ENCODE measurements at places on chromosomes 4 and X. TPM values are rescaled to one million over a fixed set of nuclear protein-coding genes. Genes with fewer than 3 reads are reported as not detected.
A peak's percentile ranks its signal among the peaks of the same experiment; 100 is the strongest.

TMSB15B gene
- 6.8 TPM for total RNA-seq

C4orf36 gene
- 0.60 TPM for total RNA-seq

PLXNB3 gene
- 36.3 TPM for total RNA-seq

EVC2 gene
- 2.8 TPM for total RNA-seq

SATL1 gene
- 0.15 TPM for total RNA-seq

GUCY1B1 gene
- 20.5 TPM for total RNA-seq

TSR2 gene
- total RNA-seq, result 23.8 TPM

TSPAN7 gene
- 0.56 TPM for total RNA-seq

BANK1 gene
- total RNA-seq, result 0.72 TPM

SLC9B1 gene
- 1.3 TPM for total RNA-seq

DNA sequence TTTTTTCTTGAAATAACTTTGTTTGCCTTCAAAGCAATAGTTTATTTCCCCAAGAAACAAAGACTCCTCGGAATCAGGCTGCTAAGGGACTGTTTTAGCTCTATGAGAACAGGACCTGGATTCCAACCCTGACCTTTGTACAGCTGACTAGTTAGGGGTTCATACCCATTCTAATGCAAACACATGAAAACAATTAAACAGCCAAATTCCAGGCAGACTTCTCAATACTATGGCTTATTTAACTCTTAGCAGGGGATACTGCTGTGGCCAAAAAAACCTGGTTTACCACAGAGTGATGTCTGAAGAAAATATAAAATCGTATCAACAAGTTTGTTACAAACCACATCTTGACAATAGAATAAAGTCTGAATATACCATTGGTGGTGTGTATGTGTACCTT is 129.6 kb upstream of the INTU start:
- H3K27me3 ChIP-seq, result no peaks in the 10 kb centered on the region
- H3K36me3 ChIP-seq, result no peaks in the 10 kb centered on the region
- H3K27ac ChIP-seq, result no peak overlapping the region
- H3K4me1 ChIP-seq, result peaks cover 36% of the 10 kb centered on the region
- DNase-seq, result no peak

DNA sequence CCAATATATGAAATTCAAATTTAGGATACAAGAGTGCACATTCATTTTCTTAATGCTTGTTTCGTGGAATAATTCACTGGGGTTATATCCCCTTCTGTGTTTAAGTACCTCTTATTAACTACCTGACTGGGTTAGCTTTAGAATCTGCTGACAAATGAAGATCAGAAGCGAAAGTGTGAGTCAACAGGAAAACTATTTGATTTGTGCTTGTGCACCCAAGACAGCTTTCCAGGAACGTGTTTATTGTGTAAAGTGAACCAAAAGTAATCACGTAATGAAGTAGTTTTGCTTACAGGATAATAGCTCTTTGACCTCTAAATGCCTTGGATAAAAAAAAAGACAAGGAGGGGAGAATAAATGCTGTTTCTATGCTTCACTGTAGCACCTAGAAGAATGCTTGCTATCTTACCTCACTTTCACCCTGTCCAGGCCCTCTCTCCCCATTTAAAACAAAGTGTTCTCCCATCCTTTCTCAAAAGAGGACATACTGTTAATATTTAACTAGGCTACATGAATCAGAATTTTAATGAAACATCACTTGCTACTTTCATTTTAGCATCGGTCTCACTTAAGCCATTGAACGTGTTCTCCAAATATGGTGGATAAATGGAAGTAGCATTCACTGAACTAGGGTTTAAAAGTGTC is 141.9 kb downstream of the THOC2 start:
- no peak for DNase-seq
- peaks cover 2% of the 10 kb centered on the region for H3K36me3 ChIP-seq
- no peaks in the 10 kb centered on the region for H3K27me3 ChIP-seq
- H3K4me3 ChIP-seq, result no peak overlapping the region
- H3K27ac ChIP-seq, result no peak overlapping the region

DNA sequence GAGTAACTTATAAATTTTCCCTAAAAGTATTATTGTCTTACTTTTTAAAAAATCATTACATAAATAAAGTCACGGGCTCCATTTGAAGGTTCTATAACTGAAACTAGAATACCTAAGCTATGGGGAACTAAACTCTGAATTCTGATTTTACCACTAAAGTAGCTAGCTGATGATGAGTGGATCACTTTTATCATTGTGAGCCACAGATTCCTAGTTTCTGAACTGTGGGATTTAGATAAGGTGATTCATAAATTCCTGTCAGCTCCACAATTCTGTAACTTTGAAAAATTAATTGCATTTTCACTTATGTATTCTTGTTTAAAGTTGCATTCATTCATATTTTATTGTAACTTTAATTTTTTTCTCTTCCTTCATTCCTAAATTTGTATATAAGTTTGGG is 540.9 kb downstream of the GBA3 start:
- no peak overlapping the region for H3K4me3 ChIP-seq
- H3K36me3 ChIP-seq, result no peaks in the 10 kb centered on the region
- peaks cover 6% of the 10 kb centered on the region for H3K27me3 ChIP-seq

GRCh38 chrX:41600291-41600690 is 88.5 kb upstream of the GPR34 start:
- no peak for DNase-seq
- no peaks in the 10 kb centered on the region for H3K27me3 ChIP-seq
- H3K4me1 ChIP-seq, result peaks cover 50% of the 10 kb centered on the region
- H3K4me3 ChIP-seq, result no peak overlapping the region
- H3K27ac ChIP-seq, result peak overlapping the region; percentile 29
- no peaks in the 10 kb centered on the region for H3K36me3 ChIP-seq

GRCh38 chr4:1478766-1479355 is 72.6 kb upstream of the NKX1-1 start:
- no peaks in the 10 kb centered on the region for H3K4me1 ChIP-seq
- no peaks in the 10 kb centered on the region for H3K36me3 ChIP-seq
- H3K4me3 ChIP-seq, result no peak overlapping the region

GRCh38 chrX:67622053-67622585 is 78.3 kb downstream of the AR start:
- H3K27me3 ChIP-seq, result no peaks in the 10 kb centered on the region
- no peak overlapping the region for H3K27ac ChIP-seq
- no peak overlapping the region for H3K4me3 ChIP-seq
- H3K36me3 ChIP-seq, result no peaks in the 10 kb centered on the region

DNA sequence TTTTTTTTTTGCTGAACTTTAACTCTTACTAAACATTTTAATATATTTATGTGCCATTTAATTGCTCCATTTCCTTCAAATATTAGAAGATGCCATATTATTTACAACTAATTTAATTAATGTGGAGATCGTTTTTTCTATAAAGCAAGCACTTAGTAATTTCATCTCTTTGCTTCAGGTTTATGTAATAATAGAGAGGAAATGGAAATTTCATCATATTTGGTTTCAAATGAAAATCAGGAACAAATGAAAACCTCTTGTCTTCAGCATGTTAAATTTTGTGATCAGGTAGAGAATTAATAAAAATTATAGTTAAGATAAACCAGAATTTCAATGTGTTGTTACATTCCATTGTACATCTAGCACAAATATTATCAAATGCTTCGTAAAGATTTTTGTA is 120.1 kb downstream of the SYNPO2 start:
- H3K4me3 ChIP-seq, result no peak overlapping the region
- no peak for DNase-seq
- H3K36me3 ChIP-seq, result no peaks in the 10 kb centered on the region

DNA sequence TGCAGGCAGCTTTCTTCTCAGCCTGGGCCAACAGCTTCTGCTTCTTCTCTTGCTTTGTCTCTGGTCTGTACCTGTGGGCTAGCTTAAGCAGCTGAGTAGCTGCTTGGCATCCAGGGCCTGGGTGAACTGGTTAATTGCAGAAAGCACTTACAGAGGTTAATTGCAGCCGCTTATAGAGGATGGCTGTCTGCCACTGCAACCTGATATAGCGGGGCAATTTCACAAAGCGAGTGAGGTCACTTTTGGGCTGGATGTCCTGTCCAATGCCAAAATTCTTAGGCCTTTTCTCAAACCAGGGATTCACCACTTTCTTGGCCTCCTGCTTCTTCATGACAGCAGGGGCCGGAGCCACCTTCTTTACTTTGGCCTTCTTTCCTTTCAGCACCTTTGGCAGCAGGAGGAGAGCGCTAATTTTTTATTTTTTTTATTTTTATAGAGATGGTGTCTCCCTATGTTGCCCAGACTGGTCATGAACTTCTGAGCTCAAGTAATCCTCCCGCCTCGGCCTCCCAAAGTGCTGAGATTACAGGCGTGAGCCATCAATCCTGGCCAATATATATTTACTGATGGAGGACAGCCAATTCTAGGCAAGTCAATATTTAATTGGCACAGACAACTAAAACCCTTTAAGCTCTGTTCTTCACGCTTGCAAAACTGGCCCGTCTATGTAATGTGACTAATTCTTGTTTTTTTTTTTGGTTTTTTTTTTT is 61.0 kb downstream of the ENOPH1 start:
- H3K4me3 ChIP-seq, result no peak overlapping the region
- H3K4me1 ChIP-seq, result no peaks in the 10 kb centered on the region
- no peaks in the 10 kb centered on the region for H3K27me3 ChIP-seq
- no peaks in the 10 kb centered on the region for H3K36me3 ChIP-seq
- H3K27ac ChIP-seq, result no peak overlapping the region

GRCh38 chrX:31800219-31800618 is 728.4 kb upstream of the FTHL17 start:
- H3K4me3 ChIP-seq, result no peak overlapping the region
- peaks cover 14% of the 10 kb centered on the region for H3K4me1 ChIP-seq
- no peak overlapping the region for H3K27ac ChIP-seq
- no peak for DNase-seq
- no peaks in the 10 kb centered on the region for H3K36me3 ChIP-seq

GRCh38 chr4:3324093-3324815 is 31.4 kb downstream of the RGS12 start:
- no peaks in the 10 kb centered on the region for H3K27me3 ChIP-seq
- peaks cover 10% of the 10 kb centered on the region for H3K36me3 ChIP-seq
- no peak overlapping the region for H3K27ac ChIP-seq
- no peak overlapping the region for H3K4me3 ChIP-seq

GRCh38 chr4:152427981-152428380 is 107.9 kb downstream of the FBXW7 start:
- peaks cover 14% of the 10 kb centered on the region for H3K4me1 ChIP-seq
- H3K27me3 ChIP-seq, result no peaks in the 10 kb centered on the region
- no peaks in the 10 kb centered on the region for H3K36me3 ChIP-seq

- DNase-seq, result peak; percentile 75
- H3K4me1 ChIP-seq, result peaks cover 7% of the 10 kb centered on the region
- H3K27ac ChIP-seq, result no peak within 1 kb of the TSS
- H3K36me3 ChIP-seq, result no peaks in the 10 kb centered on the region
- H3K27me3 ChIP-seq, result peaks cover 4% of the 10 kb centered on the region
Observed at GRCh38 chrX:38561126-38561868, at the start of gene TSPAN7. Gene TSPAN7, plus strand, starts transcription at chrX:38561542. Its CDS starts 5 bp downstream, at chrX:38561547.

- H3K4me3 ChIP-seq, result peak overlapping the region; percentile 56
- peaks cover 12% of the 10 kb centered on the region for H3K4me1 ChIP-seq
- no peak for DNase-seq
- peaks cover 6% of the 10 kb centered on the region for H3K36me3 ChIP-seq
- no peaks in the 10 kb centered on the region for H3K27me3 ChIP-seq
- H3K27ac ChIP-seq, result peak overlapping the region; percentile 19
Observed at GRCh38 chr4:128416921-128417320, 129.3 kb upstream of the PGRMC2 start.

DNA sequence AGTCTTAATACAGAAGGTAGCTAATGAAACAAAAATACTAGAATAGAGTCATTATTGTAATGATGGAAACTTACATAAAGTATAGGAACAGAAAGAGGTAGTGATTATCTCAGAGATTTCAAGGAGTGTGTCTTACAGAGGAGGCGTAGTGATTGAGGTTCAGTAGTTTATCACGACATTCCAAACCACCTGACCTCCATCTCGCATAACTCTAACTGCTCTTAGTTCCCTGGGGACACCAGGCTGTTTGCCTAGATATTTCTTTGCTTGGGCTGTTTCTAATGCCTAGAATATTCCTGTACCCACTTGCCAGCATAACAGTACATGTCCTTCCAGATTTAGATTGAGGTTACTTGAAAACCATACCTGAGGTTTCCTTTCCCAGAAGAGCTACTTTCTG is 29.1 kb downstream of the STAG2 start:
- peaks cover 24% of the 10 kb centered on the region for H3K4me1 ChIP-seq
- H3K27me3 ChIP-seq, result no peaks in the 10 kb centered on the region
- no peak overlapping the region for H3K27ac ChIP-seq
- DNase-seq, result no peak
- H3K36me3 ChIP-seq, result peaks cover 2% of the 10 kb centered on the region

DNA sequence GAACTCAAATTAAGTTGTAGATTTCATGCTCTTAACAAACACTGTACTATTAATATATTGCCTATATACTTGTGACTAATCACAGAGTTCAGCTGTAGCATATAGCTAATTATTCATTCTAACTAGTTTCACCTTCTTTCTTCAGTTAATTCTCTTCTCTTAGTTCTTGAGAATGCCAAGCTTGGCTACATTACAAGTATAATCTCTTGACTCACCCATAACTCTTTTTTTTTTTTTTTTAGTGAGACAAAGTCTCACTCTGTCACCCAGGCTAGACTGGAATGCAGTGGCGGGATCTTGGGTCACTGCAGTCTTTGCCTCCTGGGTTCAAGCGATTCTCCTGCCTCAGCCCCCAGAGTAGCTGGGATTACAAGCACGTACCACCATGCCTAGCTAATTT is 5.4 kb downstream of the KLHL5 start:
- no peak for DNase-seq
- H3K27ac ChIP-seq, result no peak overlapping the region
- no peaks in the 10 kb centered on the region for H3K27me3 ChIP-seq
- no peaks in the 10 kb centered on the region for H3K36me3 ChIP-seq

DNA sequence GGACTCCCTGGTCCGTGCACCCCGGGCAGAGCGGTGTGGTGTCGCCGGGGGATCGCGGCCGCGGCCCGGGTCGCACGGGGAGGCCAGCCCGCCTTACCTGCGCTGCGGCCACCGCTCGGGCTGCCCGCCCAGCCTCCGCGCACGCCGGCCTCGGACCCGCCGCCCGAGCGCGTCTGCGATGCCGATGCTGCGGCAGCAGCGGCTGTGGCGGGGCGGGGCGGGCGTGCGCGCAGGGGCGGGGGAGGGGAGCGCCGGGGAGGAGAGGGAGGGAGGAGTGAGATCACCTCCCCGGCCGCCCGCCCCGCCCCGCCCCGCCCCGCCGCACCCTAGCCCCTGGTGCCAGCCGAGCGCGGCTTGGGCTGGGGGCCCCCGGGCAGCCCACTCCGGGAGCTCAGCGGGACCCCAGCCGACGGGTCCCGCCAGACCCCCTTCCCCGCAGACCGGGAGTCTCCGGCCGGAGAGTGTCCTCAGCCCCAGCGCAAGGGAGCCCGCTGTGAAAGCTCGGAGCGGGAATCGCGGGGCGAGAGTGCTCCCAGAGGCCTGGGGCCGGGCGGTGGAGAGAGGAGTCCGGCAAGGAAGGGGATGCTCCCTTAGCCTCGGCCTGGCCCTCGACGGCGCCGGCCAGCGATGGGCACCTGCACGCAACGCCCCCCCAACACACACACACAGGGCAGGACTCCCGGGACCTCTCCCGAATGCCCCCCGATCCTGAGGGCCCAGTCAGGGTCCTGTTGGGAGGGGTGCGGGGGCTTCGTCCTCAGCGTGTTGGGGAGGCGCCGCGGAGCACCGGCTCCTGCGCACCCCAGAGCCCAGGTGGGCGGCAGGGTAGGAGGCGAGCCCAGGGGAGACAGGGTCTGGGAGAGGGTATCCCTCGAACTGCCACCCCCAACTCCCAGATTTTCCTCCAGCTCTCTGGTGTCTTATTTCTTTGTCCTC is at the start of gene L1CAM:
L1CAM (minus strand) TSS at position 206 of the 936 bp plus-strand sequence. CDS start 10,337 bp downstream, outside the sequence.
- H3K4me1 ChIP-seq, result no peaks in the 10 kb centered on the region
- peaks cover 5% of the 10 kb centered on the region for H3K27me3 ChIP-seq
- H3K36me3 ChIP-seq, result no peaks in the 10 kb centered on the region
- peak; percentile 82 for DNase-seq
- no peak within 1 kb of the TSS for H3K27ac ChIP-seq

- no peaks in the 10 kb centered on the region for H3K27me3 ChIP-seq
- H3K4me1 ChIP-seq, result no peaks in the 10 kb centered on the region
- DNase-seq, result no peak
Observed at GRCh38 chrX:123570011-123570590, 162.8 kb downstream of the THOC2 start.
